ENCODE measurements at places on chromosomes 6 and 20.

DNA sequence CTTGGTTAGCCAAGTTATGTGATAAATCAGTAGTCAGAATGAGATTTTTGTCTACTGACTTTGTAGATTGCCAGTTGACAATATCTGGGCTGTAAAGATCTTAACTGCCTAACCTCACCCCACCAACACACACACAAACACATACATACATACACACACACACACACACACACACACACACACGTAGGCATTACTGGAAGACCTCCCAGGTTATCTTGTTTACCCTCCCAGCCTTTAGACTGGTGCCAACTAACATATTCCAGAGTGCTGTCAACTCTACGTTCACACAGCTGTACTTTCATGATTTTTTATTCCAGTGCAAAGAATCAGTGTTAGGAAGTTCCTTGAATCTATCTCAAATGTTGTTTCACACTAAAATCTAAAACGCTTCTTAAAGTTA lies 38.9 kb downstream of the BMP5 start:
- DNase-seq: no peak

- DNase-seq: no peak
Measured at GRCh38 chr6:35486005-35486925, 10.6 kb downstream of the TEAD3 start.

DNA sequence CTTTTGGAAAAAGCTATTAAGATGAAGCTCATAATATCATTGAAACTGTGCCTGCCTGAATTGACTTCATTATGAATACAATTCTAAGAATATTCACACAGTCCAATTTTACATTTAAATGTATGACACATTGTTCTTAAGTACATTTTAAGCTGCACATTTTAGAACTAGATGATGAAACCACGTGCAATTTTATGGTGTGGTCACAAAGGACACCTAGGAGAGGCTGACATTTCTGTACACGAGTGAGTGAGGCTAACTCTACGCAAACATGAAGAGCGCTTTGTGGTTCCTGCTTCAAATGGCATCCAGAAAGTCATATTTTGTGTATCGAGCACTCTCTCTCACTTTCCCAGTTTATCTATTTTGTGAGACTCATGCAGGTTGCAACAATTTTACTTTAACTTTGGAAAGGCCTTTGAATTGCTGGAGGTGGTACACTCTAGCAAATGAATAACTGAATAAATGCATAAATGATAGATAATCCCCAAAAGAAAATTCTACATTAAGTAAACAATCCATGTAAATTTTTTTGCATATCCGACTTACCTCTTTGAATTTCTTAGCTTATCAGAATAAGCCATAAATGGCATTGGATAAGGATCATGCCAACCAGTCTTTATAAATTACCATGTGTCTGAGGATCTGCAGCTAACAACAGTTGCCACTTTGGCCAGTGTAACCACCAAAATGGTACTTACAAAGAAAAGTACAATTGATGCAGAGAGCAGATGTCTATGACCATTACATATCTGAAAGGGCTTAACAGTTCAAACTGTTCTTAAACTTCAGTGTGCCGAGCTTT lies 97.3 kb downstream of the NRSN1 start:
- no peak for DNase-seq

- no peak for DNase-seq
Measured at GRCh38 chr20:22775256-22775655, 190.9 kb upstream of the FOXA2 start.

DNA sequence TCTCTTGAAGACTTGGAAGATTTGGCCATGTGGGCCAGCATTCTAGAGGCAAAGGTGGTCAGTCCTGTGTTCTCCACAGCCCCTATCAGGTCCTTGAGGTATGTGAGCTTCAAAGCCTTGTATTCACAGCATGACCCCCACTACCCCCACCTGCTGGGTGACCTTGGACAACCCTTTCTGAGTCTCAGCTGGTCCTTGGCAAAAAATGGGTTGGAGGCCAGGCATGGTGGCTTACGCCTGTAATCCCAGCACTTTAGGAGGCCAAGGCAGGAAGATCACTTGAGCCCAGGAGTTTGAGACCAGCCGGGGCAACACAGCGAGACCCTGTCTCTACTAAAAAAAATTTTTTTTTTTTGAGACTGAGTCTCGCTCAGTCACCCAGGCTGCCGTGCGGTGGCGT lies 42.6 kb downstream of the UBE2V1 start:
- DNase-seq: no peak

DNA sequence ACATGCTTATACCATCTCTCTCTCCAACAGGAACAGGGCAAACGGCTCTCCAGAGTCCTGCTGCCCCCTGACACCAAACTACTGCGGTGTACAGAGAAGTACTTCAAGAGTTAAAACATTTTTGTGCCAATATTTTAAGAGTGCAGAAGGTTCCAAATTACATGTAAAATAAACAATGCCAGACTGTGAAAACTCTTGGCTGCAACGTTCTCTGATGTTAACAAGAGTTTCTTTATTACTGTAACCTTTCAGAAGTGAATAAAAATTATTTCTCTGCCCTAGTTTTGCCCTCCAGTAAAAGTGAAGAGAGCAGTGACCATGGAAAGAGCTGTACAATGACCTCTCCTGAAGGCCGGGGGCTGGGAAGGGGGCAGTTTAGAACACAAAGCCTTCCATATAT lies 41.4 kb upstream of the FAM83C start:
- no peak for DNase-seq

DNA sequence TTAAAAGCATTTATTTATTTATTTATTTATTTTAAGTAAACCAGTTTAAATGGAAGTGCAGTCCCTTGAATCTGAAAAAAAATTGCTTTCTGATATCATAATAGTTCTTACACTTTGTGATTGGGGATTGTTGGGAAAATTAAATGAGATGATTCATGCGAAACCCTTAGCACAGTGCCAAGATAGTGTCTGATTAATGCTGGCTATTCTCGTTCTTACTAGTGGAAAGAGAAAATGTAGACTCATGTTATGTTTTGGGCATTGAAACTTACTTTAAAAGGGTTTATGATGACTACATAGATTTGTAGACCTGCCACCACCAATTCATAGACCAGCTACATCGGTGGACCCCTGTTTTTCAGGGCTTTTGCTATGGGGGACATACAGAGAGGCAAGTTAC lies 229.2 kb upstream of the ZFP64 start:
- DNase-seq: no peak

- no peak for DNase-seq
Measured at GRCh38 chr6:108115598-108116058, 41.1 kb upstream of the OSTM1 start.

- DNase-seq: no peak
Measured at GRCh38 chr20:36352843-36353553, 46.9 kb downstream of the DLGAP4 start.

- peak; percentile 9 for DNase-seq
Measured at GRCh38 chr6:56954403-56955170, at the start of gene BEND6. Gene BEND6 (plus strand): TSS chr6:56955107. CDS start chr6:56981811, 26,704 bp downstream.

- DNase-seq: no peak
Measured at GRCh38 chr20:63330940-63331339, 30.2 kb downstream of the CHRNA4 start.

DNA sequence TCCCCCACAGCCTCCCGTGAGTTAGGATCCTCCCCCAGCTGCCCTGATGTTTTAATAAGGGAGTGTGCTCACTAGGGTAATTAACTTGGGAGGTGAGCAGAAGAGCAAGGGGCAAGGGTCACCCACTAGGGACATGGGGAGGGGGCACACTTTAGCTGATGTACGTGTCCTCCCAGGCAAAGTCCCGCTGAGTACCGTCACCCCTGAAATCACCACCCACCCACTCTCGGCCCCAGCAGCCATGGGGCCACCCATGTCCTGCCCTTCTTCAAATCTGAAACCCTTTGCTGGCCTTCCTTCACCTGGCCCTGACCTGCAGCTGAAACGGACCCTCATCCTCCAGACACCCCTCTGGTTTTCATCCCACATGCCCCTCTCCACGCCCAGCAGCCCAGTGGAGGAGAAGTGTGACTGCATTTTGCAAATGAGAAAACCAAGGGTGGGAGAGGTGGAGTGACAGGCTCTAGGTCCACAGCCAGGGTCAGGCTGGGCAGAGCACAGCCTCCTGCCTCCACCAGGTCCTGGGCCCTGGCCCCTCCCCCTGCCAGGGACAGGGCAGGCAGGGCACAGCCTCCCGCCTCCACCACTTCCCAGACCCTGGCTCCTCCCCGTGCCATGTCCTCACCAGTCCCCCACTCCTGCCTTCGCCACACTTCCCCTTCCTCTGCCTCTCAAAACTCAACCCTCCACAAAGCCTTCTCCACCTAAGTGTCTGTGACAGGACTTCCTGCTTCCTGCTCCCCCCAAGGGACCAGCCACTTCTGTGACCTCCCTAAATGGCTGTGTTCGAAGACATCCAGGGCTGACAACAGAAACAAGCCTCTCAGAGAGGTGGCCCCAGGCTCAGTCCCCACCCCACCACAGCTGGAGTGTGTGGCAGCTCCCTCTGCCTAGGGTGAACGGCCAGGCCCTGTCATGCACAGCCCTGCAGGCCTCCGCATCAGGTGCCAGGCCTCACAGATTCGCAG lies 15.1 kb downstream of the ACSS1 start:
- peak; percentile 13 for DNase-seq

GRCh38 chr6:7246401-7247178 lies 66.4 kb downstream of the SSR1 start:
- no peak for DNase-seq
